ENCODE measurements at places on chromosomes 7 and 10.

GRCh38 chr10:21260506-21261149, 264.9 kb downstream of the SKIDA1 start:
- peak; percentile 50 for DNase-seq

GRCh38 chr7:20141666-20142065, 75.5 kb downstream of the MACC1 start:
- no peak for DNase-seq

DNA sequence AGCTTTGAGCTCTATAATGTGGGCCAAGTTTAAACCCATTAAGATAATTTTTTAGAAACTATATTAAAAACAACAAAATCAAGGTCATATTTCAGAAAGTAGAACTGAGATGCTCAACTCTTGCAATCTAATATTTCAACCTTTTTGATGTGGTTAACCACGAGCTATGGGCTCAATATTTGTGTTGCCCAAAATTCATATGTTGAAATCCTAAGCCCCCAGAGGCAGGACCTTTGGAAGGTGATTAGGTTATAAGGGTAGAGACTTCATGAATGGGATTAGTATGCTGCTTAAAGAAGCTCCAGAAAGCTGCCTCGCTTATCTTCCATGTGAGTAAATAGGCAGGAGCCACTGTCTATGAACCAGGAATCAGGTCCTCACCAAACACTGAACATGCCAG, 284.4 kb downstream of the CRPPA start:
- DNase-seq = no peak

DNA sequence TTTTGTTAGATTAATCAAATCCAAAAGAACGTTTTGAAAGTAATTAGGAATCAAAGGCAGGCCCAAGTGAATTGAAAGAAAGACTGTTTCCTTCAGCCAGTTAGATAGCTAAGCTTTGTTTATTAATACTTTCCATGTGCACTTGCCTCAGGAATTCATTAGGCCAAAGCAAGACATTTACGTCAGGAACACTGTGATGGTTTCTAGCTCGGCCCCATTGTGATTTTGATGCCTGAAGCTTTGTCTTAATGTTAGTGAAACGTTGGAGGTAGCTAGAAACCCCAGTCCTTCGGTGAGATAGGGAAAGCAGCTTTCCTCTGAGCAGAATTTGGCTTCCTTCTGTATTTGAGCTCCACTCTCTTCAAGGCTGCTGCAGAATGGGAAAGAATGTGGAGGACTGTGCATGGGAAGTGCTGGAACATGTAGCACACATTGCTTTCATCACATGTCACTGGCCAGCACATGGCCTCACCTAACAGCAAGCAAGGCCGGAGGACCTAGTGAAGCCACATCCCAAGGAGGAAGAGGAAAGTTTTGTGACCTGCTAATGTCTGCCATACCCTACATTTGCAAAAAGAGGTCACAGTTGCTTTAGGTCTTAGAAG, 64.1 kb downstream of the PCGF5 start:
- DNase-seq = no peak

DNA sequence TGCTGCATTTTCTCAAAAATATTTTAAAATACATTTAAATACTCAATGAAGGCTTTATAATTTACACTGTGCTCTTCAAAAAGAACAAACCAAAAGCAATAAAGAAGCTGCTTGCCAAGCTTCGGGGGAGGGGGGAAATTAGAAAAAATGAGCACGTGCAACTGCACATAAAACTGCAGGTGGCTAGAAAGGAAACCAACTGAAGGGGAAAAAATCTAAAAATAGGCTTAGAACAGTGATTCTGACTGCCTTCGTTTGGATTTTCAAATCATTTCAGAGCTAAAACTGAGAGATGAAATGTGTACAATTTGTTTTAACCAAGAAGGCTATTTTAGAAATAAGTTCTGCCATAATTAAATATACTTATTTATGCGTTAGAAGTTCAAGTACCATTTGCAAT, 61.4 kb downstream of the ABI1 start:
- DNase-seq = peak; percentile 80

DNA sequence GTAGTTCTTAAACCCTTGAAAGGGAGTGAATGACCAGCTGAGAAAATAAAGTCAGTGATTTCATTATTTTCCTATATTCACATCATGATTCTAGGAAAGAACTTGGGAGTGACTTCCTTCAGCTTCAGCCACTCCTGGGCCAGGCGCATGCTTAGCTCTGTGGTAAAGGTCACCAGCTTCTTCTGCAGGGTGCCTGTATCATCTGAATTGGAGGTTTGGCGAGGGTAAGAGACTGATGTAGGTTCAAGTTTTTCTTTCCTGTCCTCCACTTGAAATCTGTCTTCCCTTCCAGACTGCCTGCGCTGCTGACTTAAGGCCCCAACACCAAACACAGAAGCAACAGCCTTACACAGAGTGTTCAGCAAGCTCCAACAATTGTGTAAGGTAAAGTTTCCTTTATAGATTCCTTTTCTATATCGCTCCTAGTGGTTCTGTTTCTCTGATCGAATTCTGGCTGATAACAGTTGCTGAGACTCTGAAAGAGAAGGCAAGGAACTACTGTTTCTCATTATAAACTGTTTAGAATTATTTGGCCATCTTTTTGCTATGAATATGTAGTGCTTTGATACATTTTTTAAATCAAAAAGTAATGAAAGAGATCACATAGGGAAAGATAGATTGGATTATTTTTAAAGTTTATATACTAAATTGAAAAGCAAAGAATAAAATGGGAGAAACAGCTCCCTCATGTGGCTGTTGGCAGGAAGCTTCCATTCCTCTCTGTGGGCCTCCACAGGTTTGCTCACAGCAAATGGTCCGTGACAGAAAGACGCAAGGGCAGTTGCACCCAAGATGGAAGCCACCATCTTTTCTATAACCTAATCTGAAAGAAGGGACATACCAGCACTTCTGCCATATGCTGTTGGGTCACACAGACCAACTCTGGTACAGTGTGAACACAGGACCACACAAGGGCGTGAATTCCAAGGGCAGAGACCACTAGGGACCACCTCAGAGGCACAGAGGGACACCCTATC, 14.0 kb downstream of the GATAD1 start:
- peak; percentile 23 for DNase-seq

DNA sequence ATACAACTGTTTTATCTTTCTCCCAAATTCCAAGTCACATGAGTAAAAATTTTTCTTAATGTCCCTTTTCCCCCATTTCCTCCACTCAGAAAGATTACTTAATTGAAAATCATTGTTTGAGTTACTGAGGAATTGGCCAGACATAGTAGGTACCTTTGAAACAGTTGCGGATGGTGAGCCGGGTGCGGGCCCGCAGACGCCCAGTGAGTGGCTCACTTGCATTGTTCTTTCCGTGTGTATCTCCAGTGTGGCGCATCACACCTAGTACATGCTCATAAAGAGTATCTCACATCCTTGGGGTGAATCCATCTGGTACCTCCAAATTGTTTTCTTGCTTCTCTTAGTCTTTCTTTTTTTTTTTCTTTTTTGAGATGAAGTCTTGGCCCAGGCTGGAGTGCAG, 14.3 kb downstream of the TRRAP start:
- DNase-seq = no peak

DNA sequence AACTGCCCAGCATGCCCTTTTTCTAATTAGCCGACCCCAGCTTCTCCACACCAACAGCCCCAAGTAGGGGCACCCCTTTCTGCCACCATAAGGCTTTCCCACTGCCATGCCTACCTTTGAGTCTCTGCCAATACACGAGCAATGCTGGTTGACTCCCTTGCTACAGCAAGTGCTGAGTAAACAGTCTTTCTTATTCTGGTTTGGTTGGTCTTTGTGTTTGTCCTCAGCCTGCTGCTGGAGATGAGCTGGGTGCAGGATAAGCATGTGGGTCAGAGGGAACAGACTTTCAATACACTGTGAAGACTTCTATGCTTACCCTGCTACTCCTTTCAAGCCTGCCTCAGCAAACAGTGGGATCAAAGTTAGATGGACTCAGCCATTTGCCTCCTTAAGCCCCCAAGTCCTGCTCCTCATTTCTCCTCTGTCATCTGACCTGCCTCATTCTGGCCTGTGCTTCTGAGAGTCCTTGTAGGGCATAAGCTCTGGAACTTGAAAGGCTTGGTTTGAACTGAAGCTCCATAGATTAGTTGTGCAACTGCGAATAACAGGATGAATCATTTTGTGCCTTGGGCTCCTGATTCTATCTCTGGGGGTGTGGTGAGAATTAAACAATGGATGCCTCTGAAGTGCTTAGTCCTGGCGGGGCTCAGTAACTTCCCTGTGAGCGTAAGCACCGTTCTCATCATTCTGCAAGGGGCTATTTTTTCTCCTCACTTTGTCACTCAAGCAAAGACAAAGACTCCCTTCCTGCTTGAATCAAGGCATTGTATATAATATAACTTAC, 533.8 kb upstream of the DPP6 start:
- no peak for DNase-seq

DNA sequence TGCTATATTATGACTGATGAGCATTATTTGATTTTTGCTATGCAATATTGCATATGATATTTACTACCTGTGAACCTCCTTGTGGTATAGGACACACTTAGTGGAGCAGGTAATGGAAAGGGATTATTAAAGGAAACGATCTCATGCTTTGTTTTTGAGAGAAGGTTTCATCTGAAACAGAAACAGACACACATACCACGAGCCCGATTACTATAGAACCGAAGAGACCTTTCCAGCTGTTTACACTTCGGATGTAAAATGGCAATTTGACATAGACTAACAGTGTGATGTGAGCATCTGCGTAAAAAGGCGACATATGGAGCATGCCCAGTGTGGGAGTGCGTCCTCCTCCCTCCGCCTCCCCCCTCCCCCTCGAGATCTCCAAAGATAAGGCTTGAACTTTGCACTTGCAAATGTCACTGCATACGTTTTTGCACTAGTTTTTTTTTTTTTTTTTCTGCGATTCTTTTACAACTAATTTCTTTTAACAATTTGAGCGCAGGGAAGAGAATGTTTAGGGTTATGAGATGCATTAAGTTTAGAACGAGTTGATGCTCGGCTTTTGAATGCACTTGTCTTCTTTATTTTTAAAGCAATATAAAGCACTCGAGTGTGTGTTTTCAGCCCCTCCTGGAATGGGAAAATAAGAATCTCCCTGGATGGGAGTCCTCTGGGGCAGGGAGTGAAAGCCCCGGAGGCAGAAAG, 251.0 kb downstream of the NSUN6 start:
- DNase-seq = peak; percentile 91

- DNase-seq = no peak
Observed at GRCh38 chr7:134472572-134473244, 13.8 kb upstream of the AKR1B1 start.

DNA sequence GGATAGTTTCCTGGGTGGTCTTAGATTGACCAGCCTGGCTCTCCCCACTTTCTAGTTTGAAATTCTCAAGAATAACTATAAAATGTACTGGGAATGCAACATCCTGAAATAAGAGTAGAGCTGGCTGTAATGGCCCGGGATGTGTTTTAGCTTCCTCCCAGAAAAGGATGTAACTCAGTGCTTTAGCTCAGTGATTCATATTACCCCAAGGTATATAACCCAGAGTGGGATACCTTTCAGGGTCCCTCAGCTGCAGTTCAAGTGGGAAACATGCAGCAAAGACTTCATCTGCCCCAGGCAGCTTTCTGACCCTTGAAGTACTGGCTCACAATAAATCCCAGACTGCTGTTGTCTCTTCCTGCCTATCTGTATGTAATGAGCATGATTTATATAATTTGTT, 666.7 kb upstream of the KCND2 start:
- no peak for DNase-seq

DNA sequence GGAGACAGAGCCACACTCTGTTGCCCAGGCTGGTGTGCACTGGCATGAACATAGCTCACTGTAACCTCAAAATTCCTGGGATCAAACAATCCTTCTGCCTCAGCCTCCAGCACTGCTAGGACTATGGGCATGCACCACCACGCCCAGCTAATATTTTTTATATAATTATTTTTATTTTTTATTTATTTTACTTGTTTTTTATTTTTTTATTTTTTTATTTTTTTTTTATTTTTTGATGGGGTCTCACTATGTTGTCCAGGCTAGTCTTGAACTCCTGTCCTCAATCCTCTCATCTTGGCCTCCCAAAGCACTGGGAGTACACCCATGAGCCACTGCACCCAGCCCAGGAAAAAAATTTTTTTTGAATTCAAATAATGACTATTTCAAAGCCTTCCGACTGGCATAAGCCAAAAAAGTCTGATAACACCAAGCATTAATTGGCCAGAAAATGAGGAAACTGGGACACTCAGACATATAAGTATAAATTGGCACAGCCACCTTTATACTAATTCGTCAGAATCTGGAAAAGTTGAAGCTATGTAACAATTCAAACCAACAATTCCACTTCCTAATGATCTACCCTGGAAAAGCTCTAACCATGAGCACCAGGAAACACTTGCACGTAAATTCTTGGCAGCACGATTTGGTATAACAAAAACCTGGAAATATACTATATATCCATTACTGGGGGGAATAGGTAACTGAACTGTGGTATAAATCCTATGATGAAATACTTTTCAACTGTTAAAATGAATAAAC, 6.3 kb downstream of the ZC3HAV1 start:
- no peak for DNase-seq

DNA sequence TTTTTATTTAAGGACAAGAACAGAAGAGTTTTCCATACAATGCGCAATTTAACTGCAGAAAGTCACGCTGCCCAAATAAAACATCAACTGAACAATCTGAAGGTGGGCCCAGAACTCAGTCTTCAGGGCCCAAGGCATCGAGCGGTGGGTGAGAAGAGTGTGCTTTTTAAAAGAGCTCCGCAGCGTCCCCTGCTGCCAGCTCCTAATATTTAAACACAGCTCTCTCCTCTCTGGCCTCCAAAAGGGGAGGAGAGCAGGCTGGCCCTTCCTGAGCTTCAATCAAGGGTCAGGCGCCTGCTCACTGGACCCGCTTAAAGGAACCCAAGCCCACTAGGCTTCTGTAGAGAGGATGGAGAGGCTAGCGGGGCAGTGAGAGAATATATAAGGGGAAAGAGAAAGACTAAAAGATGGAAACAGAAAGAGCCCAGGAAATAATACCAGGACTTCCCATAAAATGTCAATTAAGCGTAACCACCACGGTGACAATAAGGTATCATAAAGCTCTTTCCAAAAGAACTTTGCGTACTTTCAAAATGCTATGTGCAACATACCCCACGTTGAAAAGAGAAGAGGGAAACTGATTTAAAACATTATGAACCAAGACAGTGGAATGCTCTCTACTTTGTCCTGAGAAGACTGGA, 2.8 kb downstream of the FAM53B start:
- DNase-seq = peak; percentile 91
